ENCODE measurements at places on chromosomes 5 and 9.

GRCh38 chr9:77125665-77126064 is 51.7 kb upstream of the VPS13A start:
- no peak for DNase-seq

DNA sequence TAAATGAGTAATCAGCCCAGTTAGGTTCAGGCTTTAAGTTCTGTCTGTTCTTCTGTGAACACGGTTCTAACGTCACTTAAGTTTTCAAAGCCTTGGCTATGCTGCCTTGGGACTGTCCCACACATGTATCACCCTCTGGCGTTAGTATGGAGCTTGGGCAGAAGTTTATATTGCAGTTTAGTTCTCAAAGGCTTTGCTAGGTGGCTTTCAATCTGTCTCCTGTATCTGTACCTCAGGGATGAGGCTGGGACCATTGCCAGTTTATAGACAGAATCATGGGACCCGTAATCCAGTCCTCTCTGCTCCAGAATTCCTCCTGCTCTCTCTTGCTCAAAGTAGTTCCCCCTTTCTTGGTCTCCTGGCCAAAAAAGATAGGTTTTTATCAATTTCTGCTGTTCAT is 12.1 kb downstream of the C9orf40 start:
- no peak for DNase-seq

GRCh38 chr9:272251-273213 is 57.9 kb downstream of the DOCK8 start:
- DNase-seq = no peak

GRCh38 chr5:76789991-76790581 is 28.7 kb upstream of the F2RL1 start:
- no peak for DNase-seq

DNA sequence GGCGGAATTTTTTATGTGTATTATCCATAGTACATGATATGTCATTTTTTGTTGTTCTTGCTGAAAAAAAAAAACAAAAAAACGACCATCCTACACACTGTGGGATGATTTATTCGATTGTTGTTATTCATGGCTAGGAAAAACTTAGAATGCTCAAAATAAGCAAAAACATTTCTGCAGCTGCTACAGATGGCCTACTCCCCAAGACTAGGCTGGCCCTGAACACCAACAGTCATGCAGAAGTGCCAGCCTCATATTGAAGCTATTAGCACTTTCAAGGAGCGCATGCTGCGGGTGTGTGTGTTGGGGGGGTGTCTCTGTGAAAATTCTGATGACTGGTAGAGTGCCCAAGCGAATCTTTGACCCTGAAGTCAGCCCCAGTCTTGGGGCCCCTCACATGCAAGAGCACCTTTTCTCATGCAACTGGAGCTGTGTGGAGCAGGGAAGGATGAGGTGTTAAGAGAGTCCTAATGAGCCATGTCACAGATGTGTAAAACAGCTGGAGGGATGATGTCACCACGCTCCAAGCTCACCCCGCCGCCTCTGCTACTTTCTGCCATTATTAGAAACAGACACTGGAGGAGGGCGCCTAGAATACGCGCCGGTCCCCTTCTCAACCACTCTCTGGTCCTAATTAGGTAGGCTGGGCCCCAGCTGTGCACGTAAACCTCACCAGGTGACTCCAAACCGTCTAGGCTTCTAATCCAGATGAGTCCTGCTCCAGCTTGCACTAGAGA is 61.0 kb upstream of the SMIM23 start:
- DNase-seq = no peak

- no peak for DNase-seq
These were observed 15.4 kb upstream of the C5orf47 start for GRCh38 chr5:173973616-173973969.

GRCh38 chr9:126482361-126483044 is 131.2 kb upstream of the LMX1B start:
- no peak for DNase-seq

DNA sequence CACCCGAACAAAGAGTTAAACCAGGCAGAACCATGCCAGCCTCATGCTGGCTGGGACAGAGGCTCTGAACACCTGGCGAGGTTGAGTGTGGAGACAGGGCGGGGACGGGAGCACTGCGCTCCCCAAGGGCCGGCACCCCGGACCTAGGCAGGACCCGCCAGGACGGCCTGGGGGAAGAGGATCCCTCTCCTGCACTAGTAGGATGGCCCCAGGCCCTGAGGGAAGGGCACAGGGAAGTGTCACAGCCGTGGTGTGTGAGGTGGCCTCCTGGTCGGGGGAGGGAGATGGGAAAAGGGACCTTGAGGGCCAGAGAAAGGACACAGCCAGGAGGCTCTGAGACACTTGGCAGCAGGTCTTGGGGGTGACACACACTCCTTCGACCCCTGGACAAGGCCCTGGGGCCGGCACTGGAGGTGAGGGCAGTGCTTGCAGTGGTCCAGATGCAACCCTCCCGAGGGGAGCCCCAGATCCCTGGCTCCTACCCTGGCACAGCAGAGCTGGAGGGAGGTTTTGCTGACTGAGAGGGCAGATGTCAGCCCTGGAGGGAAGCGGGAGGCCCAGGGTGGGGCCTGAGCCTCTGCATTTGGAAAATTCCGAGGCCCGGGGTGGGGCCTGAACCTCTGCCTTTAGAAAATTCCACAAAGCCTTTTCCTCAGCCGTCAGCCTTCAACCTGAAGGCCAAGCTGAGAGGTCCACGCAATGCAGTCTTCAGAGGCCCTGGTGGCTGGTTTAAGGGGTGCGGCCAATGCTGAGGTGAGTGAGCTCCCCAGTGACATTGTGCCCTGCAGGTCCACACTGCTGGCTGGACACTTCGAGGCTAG is 24.8 kb upstream of the TERT start:
- DNase-seq = no peak

GRCh38 chr5:6585939-6586646 is 46.8 kb downstream of the NSUN2 start:
- no peak for DNase-seq

DNA sequence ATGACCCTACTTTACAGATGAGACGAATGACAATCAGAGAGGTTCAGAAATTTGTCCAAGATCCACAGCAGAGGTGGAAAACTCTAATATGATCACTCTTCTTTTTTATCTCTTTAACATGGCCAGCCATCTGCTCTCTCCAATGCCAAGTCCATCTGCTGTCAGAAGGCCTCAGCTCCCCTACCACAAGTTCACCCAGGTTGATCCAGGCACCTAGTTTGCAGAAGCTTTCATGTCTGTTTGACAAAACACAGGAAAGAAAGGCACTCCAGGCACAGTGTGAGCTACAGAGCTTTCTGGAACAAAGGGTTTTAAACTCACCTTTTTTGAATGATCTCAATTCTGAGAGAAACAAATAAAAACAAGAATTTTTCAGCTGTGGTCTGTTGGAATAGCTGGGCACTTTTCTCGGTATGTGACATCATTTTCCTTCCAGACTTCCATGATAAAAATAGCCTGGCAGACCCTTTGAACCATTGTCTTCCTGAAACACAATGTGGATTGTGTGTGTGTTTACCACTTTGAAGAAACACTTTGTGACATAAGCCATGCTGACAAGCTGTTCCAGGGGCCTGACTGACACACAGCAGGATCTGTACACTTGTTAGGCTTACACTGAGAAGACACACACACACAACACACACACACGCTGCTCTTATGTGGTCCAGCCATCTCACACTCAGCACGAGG is 214.3 kb downstream of the AGTPBP1 start:
- DNase-seq = no peak
